ENCODE measurements at places on chromosomes 6 and 20.

GRCh38 chr6:30470968-30471367 is 18.3 kb upstream of the HLA-E start:
- no peak for DNase-seq

DNA sequence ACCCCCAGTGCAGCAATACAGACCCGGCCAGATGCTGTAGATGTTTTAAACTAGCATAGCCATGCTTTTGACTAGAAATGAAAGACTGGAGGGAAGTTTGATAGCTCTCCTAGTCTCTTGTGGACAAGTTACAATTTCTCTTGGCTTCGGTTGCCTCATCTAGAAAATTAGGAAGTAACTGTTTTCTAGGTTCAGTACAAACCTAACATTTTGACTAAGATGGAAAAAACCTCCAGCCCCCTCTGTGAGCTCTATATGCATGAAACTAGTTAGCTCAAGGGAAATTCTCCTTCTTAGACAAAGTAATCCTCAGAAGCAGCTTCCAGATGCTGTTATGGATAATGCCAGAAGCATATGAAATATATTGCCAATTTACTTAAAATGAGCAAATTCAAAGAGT is 86.6 kb downstream of the RNF144B start:
- DNase-seq: no peak

GRCh38 chr20:43982886-43983285 is 68.2 kb downstream of the TOX2 start:
- DNase-seq: no peak

DNA sequence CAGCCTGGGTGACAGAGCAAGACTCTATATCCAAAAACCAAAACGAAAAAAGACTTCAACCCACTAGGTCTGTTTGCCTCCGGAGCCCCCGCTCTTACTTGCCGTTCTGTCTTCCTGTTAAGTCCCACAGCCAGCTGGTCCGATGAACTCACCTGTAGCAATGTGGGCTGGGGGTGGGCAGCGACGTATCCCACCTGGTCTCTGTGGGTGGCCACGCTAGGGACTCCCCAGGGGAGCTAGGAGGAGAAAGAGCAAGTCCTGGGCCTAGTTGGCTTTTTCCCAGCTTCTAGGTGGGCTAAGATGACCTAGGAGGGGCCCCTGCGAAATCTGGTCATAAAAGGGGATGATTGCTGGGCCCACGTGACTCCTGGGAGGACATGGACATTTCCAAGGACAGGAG is 166.0 kb upstream of the KCNG1 start:
- no peak for DNase-seq

DNA sequence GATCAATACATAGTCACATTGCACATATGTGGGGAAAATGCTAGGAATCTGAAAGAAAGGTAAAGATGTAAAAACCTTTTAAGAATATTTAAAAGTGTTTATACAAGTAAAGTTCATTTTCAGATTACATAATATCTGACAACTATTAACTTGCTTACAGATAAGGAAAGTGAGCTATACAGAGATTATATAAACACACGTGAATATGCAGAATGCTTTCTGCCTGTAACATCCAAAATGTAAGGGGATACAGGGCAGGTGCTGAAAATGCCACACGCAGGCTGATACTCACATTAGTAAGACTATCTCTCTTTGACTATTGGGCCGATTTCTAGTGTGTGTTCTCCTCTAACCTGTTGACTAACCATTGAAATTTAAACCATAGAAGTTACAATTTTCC is 17.9 kb upstream of the MAP7 start:
- no peak for DNase-seq

GRCh38 chr6:135990855-135991464 is 139.5 kb downstream of the PDE7B start:
- no peak for DNase-seq

GRCh38 chr20:38286586-38287531 is 17.1 kb upstream of the BPI start:
- no peak for DNase-seq

DNA sequence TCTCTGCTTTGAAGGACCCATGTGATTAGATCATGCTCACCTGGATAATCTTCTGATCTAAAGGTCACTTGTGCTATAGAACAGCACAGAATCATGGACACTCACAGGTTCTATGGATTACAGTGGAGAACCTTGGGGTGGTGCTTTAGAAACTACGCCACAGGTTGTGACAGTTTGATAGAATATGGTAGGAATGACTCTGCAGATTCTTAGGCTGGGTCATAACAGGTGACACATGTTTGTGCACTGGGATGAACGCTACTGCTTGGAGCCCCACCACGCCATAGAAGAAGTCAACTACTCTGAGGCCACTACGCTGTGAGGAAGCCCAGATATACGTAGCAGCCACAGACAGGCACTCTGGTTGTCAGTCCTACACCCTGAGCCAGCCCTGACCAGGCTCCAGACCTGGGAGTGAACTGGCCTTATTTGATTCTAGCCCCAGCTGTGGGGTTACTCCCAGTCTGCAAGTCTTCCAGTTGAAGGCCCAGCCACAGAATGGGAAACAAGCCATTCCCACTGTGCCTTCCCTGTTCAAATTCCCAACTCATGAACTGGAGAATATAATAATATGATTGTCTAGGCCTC is 99.0 kb upstream of the SLC24A3 start:
- no peak for DNase-seq

DNA sequence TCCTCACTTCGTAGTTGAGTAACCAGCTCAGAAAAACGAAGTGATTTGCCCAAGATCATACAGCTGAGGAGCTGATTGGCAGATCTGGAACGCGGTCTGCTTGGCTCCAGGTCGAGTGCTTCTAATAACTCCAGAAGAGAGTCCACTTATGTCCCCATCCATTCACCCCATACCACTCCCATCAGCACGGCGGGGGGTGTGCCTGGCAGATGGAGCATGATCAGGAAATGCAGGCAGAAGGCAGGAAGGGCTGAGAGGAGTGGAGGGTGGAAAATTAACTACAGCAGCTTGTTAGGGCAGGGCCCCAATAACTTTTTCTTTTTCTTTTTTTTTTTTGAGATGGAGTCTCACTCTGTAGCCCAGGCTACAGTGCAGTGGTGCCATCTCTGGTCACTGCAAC is 15.0 kb downstream of the FITM2 start:
- DNase-seq: peak; percentile 86

GRCh38 chr6:50211582-50211981 is 161.9 kb upstream of the DEFB112 start:
- no peak for DNase-seq

DNA sequence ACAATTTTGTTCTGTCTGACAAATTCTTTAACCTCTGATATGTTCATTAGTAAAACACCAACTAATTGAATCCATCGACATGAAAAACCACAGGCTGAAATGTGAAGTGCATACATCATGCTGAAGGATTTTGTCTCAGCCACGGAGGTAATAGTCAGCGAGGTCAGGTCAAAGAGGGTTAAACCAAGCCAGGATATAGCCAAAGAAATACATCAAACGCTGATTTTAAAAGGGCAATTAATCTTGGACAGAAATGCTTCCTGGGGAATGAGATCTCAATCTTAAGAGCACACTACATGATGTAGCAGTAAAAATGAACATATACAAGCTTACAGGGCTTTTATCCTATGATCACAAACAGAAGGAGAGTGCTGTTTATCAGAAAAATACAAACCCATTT is 106.7 kb downstream of the PRDM1 start:
- DNase-seq: no peak

DNA sequence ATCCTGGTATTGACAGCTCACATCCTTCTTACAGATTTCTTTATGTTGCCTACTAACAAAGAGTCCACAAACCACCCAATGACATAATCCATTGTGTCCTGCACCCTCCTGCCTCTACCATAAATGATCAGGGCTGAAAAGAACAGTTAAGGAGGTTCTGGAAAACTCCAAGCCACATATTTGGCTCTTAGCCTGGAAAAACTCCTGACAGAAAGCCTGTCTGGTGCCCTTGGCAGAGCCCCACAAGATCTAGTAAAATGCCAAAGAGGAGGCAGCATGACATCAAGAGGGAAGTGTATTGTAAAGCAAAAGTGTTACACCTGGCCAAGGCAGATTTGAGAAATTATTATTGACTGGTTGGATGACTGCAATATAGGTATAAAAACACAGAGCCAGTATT is 126.4 kb upstream of the VGLL2 start:
- DNase-seq: no peak

- no peak for DNase-seq
These were observed 125.6 kb upstream of the QKI start for GRCh38 chr6:163288915-163289314.

DNA sequence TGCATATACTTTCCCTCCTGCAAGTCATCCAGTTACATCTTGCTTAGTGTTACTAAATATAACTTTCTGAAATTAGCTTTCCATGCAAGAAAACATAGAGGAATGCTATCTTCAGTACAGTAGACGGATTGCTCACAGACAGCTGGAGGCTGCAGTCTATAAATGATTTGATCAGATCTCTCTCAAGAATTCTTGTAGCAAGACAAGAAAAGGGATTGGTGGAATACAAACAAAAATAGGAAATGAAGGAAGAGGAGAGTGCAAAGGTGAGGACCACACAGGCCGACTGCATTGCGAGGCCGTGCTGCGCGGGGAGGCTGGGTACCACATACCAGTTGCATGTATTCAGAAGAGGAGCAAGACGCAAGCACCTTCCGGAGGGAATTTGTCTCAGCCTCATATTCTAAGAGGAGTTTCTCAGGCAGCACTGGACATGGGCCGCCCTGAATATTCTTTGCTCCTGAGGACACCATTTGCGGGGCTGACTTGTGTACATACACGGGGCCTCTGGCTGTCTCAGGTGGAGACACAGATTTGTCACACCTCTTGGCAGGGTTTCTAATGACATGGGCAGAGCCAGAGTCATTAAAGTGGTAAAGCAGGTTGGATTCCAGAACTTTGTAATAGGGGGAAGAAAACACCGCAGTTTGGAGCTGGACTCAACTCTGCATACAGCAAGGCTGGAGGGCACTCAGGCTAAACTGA is 22.7 kb upstream of the KIF25 start:
- no peak for DNase-seq

DNA sequence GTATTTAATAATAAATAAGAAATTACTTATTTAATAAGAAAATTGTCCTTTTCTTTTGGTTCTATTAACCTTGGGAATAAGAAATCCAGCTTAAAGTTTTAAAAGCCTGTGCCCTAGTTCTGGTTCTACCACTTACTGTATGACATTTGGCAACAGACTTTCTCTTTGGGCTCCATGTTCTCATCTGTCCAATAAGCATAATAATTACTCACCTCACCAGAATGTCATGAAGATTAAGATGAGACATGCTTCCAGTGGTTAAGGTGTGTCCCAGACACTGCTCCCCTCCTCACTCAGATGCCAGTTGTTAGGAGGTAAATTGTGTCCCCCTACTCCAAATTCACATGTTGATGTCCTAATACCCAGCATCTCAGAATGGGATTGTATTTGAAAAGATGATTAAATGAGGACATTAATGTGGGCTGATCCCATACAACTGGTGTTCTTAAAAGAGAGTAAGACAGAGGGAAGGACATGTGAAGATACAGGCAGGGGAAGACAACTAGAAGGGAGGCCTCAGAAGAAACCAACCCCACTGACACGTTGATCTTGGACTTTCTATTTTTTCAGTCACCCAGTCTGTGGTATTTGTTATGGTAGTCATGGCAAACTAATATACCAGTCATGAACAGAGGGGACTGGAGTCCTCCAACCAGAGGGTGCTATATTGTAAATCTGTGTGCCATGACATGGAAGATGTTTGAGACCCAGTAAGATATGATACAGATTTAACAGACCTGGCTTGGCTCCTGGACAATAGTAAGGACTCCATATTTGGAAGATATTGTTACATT is 6.4 kb upstream of the MICAL1 start:
- DNase-seq: no peak

- DNase-seq: no peak
These were observed 660.4 kb upstream of the SLC35B3 start for GRCh38 chr6:9095729-9096128.

- DNase-seq: no peak
These were observed 26.1 kb downstream of the ADA start for GRCh38 chr20:44625361-44625760.

DNA sequence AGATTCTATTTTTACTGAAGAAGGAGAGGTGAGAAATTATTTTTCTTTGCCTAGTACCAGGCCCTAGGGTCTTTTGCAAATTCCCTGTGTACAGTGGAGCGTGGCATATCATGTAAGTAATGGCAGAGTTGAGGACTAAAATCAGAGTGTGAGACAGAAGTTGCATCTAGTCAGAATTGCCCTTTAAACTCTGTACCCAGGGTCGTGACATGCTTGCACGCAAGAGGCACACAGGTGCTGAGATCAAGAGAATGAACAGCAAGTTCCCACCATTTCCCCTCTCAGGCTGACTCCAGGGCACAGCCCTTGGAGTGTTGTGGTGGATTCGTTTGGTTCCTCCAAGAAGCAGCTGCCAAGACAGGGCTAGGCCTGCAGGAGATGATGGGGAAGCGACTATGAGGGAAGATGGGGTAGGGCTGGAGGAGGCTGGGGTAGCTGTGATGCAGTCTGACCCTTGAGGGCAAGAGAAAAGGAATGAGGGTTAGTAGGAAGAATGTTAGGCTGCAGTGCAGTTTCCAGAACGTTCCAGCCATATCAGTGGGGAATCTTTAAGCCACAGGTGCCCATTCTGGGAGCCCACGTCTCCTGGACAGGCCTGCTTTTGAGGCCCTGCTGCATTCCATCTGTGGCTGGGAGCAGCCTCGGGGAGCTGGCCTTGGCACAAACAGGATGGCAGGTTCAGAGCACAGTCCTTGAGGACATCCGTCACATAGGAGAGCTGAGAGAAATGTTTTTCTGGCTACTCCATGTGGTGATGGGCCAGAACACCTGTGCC is 6.9 kb downstream of the NELFCD start:
- DNase-seq: no peak

DNA sequence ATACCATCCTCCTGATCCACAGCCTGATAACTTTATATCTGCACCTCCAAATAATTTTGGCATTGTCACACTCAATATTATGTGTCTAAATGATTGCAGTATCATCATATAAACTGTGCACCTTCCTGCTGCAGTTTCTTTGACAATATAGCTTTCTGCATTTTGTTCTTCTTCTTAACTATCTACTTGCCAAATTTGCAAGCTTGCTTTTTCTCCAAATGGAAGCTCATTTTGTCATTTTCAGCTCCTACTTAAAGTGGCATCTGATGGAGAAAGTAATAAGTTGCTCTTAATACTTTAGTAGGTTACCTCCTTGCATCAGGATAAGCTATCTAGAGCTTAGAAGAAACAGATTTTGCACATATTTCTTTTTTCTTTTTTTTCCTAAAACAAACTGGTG is 74.0 kb upstream of the DEFB112 start:
- DNase-seq: no peak

DNA sequence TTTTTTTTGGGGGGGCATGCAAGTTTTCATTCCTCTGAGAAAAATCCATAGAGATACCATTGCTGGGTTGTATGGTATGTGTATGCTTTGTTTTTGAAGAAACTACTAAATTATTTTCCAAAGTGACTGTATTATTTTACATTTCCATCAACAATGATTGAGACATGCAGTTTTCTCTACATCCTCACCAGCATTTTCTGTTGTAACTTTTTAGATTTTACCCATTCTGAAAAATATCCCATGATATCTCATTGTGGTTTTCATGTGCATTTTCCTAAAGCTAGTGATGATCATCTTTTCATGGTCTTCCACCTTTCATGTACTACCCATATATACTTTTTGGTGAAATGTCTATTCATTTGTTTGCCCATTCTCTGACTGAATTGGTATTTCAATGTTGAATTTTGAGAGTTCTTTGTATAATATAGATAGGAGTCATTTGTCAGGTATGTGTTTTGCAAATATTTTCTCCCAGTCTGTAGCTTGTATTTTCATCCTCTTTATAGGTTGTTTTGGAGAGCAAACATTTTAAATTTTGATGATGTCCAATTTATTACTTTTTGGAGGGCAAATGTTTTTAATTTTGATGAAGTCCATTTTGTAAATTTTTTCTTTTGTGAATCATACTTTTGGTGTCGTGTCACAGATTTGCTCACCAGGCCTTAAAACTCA is 827.5 kb upstream of the CITED2 start:
- no peak for DNase-seq

All from NCI-H510A treated with DMSO at 0.1 percent for 48 hours (cell line).